ENCODE measurements at places on chromosomes 7 and 10.

DNA sequence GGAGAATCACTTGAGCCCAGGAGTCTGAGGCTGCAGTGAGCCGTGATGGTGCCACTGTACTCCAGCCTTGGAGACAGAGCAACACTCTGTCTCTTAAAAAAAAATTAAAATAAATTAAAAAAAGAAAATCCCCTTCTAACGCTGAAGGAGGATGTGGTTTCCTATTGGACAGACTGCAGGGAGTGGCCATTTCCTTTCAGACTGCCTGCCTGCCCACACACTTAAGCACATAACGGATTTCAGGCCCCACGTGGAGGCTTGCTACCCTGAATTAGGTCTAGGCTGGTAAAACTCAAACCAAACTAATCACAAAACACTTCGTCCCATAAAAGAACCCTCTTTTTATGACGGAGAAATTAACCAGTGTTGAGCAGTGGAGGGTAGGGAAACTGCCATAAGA is 34.0 kb downstream of the GATA3 start:
- DNase-seq = no peak

- no peak for DNase-seq
These were observed 4.5 kb upstream of the LRRC18 start for GRCh38 chr10:48944171-48944570.

DNA sequence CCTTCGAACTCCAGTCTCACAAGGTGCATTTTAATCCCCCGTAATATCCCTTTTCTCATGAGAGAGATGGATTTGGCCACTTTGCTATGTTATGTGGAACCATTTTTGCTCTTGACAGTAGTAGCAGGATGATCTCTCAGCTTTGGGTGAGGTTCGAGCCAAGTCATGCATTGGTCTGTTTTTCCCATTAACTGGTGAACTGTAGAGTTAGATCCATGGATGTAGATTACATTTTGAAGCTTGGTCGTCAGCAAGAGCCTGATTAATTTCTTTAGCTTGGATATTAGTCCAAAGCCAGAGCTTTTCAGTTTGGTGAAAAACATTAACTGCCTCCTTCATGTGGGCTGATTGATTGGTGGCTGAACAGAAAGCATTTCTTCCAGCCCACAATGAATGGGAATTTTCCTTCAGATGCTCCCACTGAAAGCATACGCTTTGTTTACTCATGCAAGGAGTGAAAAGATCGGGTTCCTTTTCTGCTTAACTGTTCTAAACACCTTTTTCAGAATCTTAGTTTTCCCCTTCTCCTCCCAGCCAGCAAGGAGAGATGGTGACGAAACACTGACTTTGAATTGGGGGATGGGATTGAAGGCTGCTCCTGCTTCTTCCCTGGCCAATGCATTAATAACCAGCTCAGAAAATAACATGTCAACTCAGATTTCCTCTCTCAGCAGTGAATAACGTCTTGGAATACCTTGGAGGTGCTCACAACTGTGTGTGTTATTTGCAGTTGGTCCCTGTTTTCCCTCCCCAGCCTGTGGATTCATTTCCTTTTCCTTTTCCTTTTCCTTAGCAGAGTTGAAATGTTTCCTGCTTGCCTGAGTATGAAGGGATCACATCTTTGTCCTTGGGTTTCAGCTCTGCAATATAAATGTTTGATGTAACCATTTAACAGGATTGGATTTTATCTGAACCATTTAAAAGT is 351.8 kb upstream of the FZD8 start:
- no peak for DNase-seq

DNA sequence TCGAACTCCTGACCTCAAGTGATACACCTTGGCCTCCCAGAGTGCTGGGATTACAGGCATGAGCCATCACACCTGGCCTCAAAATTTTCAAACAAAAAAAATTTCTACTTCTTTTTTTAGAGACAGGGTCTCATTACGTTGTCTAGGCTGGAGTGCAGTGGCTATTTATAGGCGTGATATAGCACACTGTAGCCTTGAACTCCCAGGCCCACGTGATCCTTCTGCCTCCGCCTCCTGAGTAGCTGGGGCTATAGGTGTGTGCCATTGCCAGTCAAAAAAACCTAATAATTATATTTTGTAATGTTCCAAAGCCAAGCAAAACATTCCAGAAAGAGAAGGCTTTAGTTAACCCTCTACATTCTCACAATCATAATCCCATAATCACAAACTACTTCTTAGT is 13.8 kb downstream of the POLR3A start:
- DNase-seq = no peak

GRCh38 chr7:118855290-118855689 is 630.8 kb downstream of the ANKRD7 start:
- DNase-seq = no peak

DNA sequence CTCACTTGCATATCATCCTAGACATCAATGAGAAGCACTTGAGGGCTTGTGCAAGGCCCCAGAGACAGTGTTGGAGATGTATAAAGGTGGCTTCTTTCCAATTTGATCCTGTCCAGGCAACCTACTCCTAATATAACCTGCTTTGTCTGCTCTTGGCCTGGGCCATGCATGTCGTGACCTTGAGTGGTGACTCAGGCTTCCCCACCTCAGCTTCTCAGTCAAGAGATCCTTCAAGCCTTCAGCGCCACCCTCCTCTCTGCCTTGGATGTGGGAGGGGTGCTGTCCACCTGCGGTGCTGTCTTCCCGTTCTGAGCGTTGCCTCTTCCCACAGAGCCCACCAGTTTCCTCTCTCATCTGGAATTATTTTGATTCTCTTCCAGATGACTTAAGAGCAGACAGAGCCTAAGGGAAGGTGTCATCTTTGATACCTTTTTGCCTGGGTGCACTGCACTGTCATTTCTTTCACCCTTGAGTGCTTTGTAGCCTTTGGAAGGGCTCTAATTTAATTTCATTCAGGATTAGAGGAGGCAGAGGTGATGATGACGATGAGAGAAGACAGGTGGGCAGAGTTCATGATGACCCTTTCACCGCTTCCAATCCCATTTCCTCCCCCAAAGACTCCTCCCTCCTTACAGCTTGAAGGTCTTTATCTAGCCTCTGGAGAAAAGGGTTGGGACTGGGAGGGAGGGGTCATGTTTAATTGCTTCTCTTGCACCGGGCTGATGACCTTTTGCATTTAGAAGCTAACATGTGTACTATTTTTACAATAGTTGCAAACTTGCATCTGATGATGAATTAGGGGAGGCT is 6.9 kb downstream of the LSMEM1 start:
- no peak for DNase-seq

- DNase-seq = no peak
These were observed 14.6 kb upstream of the AQP1 start for GRCh38 chr7:30896783-30897637.

DNA sequence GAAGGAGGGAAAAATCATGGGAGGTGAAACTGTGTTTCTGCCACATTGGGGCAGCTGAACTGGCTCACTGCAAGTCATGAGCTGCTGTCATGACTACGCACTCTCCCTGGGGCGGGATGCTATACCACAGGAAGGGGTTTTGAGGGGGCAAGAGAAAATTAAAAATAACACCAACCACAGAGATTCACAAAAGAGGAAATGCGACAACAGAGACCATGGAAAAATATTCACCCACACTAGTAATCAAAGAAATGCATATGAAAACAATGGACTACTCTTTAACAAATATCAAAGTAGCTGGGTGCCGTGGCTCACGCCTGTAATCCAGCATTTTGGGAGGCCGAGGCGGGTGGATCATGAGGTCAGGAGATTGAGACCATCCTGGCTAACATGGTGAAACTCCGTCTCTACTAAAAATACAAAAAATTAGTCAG is 65.2 kb upstream of the TM9SF3 start:
- DNase-seq = no peak

DNA sequence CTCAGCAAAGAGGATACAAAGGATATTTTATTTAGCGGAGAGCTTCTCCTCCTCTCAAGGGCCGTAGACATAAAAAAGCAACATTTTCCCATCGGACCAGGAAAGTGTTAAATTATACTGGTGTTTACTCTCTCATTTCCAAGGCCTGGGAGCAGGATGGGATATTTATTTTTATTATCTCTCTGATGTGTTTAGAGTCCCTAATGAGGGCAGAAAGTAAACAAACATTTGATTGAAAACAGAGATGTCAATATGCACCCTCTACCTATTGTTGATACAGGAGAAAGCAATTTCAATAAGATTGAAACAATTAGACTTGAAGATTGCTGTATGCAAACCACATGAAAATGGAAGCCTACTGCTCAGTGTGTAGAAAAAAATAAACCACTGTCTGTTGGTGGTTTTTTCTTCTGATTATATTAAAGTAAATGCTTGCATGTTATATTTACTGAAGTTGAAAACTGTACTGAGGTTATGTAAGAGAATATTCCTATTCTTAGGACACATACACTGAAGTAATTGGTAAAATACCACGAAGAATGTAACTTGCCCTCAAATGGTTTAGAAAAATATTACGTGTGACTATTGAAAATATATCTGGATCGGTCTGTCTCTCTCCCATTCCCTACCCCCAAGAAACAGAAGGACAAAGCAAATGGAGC is 59.3 kb downstream of the ATXN7L1 start:
- no peak for DNase-seq

GRCh38 chr7:33832271-33832721 is 73.0 kb upstream of the BMPER start:
- no peak for DNase-seq

DNA sequence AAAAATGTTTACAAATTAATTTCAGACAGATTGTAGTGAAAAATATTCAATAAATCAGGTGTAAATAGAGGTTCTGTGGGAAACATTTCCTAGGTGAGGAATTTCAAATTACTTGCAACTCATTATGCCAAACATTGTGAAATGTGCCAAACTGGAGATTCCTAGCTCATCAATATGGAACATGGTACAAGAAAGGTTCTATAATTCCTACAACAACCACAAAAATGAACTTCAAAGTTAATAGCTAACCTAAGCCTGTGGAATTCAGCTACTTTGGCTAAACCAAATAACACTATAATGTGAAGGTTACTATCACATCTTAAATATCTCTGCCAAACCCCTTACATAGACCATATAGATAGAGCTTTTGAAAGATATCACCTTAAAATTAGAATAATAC is 223.3 kb upstream of the HGF start:
- DNase-seq = no peak

DNA sequence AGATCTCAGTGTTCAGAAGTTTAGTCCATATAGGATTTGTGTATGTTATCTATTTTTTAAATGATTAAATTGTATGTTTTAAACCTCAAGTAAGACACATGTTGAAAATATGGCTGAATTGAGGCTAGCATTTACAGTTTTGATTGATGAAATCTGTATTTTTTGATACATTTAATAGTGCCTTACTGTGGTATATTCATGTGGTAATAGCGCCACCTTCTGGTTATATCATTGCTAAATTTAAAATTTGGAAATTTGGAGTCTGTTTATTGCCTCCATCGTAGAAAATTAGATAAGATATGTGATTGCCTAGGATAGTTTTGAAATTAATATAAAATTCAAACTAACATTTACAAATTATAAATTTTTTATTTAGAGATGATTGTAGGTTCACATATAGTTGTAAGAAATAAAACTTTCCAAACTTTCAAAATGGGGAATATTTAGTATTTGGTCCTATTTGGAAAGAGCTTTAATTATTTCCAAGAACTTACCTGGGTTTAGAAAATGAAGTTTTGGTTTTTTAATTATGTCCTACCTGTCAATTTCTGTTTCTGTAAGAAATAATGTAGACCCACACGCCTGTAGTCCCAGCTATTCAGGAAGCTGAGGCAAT is 19.1 kb upstream of the ARMS2 start:
- peak; percentile 31 for DNase-seq

GRCh38 chr7:37796138-37796775 is 52.1 kb upstream of the NME8 start:
- DNase-seq = no peak

DNA sequence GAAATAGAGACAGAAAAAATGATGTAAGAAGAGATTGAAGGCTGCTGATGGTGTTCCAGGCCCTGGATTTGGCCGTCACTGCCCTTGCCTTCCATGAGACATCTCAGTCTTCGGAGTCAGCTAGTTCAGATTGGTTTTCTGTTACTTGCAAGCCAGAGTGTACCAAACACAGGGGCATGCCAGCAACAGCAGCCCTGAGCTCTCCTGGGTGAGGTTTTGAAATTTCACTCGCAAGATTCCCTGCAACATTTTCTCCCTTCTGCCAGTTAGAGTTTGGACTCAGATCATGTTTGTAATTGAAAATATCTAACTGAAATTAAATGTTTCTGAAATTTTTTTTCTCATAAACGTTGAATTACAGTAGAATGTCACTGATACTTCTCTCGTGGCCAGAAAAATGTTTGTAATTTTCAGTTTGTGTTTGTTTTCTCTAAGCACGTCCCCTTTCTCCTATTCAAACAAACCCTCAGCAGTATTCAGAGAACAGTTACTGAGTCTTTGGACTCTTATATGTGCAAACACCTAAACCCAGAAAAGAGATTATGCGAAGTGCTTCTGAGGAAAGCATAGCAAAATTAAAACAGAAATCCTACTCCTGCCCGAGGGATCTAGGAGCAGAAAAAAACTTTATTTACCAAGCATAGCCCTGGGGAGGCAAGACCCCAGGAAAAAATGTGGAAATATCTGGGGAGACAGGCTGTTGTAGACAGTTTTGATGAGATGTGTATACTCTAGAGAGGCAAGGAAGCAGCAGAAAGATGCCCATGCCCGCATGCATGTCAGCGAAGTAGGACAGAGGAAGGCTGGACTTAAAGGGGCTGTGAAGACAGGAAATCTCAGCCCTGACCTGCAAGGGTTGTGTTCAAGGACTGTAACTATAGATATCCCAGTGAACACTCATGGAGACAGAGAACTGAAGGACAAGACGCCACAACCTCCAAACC is 43.0 kb upstream of the NAMPT start:
- DNase-seq = no peak

GRCh38 chr10:74674927-74675326 is 151.5 kb upstream of the KAT6B start:
- no peak for DNase-seq

DNA sequence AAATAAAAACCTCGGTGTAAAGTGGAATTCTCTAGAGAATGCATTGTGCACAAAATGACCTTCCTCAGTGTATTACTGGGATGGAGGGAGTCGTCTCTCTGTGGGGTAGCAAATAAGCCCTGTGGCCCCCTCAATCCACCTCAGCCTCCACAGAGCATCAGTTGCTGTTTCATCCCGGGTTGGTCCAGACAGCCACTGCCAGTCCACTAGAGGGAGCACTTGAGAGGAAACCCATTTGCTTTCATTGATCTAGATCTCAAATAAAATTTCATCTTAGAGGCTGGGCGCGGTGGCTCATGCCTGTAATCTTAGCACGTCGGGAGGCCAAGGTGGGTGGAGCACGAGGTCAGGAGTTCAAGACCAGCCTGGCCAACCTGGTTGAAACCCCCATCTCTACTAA is 1128.7 kb downstream of the CNTNAP2 start:
- no peak for DNase-seq

- DNase-seq = no peak
These were observed 1.0 kb upstream of the LRRN3 start for GRCh38 chr7:111089822-111090426.
